ENCODE measurements at places on chromosomes 11 and 22.

DNA sequence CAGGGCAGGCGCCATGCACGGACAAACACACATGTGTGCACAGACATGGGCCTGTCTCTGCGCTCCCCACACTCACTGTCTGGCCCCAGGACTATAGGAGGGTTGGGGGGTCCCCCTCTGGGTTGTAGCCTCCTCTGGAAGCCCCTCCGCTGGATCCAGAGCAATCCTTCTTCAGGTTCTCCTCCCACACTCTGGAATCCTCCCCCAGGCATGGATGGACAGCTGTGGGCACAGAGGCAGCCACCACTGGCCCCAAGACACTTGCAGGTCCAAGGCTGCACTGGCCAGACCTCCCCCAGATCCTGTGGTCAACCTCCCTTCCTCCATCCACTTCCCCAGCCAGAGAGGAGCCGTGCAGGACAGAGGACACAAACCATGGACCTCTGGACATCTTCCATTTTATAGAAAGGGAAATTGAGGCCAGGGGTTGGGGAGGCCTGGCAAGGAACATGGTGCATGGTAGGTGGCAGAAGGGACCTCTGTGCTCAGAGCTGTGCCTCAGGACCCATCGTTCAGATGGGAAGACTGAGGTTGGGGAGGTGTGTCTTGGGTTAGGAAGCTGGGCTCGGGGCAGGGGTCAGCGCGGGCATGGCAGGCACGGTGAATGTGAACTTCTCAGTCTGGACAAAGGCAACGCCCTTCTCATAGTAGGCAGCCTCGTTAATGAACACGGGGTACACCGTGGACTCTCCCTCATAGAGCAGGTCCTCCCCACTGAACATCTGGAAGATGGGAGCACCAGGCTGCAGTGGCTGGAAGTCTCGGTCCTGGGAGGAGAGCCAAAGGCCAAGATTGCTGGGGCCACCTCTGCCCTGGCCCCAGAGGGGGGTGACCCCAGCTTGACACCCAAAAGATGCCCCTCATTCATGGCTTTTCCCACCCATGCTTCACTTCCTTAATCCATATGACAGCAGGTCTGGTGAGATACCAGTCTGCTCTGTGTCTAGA lies 2.9 kb upstream of the TBX10 start:
- no peak for DNase-seq

DNA sequence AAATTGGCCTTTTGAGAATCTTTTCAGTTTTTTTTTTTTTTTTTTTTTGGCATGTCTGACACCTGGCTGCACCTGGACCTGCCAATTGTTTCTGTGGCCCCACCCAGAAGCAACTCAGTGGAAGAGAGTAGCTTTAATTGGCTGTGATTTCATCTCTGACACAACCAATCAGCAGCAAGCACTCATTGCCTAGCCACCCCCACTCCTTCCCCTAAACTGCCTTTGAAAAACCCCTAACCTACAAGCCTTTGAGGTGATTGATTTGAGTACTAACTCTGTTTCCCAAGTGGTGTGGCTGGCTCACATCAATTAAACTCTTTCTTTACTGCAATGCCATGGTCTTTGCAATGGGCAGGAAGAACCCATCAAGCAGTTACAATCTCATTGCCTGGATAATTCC lies 98.2 kb upstream of the CHORDC1 start:
- no peak for DNase-seq

GRCh38 chr22:43435851-43436811 lies 24.3 kb downstream of the MPPED1 start:
- DNase-seq = no peak

DNA sequence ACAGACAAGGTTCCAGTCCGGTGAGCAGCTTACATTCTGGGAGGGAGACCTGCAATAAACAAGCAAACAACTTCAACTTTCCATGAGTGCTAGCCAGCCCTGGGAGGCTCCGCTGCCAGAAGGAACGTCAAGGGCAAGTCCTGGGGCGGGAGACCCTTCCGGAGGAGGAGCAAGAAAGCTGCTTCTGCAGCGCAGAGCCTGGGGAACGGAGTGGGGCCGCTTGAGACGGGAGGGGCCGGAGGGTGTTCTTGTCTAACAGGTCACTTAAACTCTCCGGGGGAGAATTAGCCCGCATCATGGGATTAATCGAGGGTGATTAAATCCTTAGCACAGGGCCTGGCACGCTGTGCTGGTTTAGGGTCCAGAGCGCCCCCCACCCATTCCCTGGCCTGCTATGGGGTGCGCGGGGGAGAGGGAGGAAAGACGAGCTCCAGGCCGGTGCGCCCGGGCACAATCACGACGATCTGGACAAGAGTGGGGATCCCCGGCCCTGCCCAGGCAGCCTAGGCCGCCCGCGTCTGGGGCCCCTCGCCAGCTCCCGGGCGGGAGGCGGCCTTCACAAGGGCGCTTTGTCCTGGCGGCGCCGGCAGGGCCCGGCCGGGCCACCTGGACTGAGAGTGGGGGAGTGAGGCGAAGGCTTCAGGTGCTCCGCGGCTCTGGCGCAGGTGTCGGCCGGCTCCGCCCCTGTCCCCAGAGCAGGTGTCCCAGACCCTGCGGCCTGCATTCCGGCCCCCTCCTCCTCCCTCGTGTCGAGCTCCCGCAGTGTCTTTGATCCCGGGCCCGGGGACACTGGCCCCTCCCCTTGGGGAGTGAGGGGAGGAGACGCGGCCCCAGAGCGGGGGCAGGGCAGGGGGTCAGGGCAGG lies 663 bp upstream of the LARGE2 start:
- peak; percentile 61 for DNase-seq

DNA sequence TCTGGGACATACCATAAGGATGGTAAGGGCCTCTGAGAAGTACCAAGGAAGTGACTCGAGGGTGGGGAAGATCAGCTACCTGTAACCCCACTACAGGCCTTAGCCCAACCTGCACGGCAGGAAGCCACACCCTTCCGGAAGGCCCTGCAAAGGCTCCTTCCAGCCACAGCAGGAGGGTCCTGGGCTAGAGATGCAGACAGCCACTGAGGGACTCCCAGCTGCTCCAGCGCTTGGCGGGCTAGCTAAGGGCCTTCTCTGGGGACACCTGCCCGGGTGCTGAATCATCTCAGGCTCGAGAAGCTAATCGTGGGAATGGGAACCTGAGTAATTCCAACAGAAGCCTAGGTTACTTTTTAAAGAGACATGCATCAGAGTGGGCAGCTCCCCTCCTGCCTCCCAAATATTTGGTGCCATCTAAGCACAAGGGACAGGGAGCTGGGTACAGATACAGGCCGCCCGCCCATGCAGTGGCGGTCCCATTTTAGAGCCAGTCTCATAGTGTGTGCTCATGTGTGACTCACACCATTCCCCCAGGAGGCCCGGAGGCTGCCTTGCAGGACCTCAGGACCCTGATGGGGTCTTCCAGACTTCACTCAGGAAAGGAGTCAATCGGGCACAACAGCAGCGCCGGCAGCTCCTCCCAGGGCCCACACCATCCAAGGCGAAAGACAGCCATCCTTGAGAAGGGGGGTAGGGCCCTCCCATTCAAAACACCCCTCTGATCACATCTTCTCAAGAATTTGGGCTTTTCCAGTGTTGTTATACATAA lies 8.0 kb downstream of the MYH9 start:
- DNase-seq = no peak

- DNase-seq = no peak
These were observed 138.0 kb upstream of the POU2AF2 start for GRCh38 chr11:111107501-111107900.

DNA sequence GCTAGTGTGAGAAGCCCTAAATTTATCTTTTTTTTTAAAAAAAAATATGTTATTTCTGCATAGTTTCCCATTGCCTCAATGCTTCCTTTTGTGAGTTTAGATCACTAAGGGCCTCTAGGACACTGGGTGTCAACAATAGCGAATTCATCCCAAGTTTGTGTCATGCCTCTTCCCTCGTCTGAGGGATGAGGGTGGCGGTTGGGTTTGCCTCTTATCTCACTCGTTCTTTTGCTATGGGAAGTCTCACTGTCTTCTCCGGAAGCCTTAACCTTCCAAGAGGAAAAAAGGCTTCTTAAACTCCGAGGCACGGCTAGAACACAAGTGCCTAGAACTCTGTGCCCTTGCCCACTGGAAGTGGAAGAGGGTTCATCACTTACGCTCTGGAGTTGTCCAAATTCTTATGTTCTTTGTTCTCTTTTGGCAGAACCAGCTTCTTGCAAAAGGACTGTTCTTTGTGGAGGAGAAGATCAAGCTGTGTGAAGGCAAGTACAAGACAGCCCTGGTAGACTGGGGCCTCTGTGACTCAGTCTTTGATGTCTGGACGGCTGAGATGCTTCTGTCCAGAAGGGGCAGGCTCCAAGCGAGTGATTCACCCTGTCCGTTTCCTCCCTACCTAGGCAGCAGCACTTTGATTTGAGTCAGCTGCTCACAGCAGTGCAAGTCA lies 78.5 kb downstream of the TRAF6 start:
- no peak for DNase-seq

DNA sequence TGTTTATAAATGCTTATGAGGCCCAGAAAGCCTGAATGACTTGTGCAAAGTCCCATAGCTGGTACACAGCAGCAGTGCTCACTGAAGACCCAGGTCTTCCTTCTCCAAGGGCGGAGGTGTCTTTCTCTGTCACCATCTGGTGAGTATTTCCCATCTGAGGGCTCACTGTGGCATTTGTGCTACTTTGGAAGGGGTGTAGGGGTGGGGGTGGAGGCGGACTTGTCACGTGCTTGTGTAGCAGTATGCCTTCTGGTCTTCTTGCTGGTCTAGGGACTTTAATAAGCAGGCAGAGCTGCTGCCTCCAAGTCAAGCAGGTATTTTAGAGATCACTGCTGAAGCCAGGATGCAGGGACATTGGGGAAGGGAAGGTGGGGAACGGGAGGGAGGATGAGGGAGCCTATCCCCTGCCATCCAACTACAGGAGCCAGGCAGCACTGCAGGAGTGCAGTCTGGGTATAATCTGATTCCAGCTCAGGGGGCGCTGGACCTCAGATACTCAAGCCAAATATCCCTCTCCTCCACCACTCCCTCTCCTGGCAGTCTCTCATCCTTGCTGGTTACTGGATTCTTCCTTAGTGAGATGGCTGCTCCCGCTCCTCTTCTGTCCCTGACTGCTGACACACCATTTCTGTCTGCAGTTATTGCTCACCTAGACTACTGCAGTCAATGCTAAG lies 3.4 kb downstream of the ABCC8 start:
- no peak for DNase-seq

GRCh38 chr11:90661233-90661632 lies 438.4 kb upstream of the CHORDC1 start:
- DNase-seq = no peak

GRCh38 chr11:45945397-45945999 lies 23.0 kb downstream of the LARGE2 start:
- no peak for DNase-seq

DNA sequence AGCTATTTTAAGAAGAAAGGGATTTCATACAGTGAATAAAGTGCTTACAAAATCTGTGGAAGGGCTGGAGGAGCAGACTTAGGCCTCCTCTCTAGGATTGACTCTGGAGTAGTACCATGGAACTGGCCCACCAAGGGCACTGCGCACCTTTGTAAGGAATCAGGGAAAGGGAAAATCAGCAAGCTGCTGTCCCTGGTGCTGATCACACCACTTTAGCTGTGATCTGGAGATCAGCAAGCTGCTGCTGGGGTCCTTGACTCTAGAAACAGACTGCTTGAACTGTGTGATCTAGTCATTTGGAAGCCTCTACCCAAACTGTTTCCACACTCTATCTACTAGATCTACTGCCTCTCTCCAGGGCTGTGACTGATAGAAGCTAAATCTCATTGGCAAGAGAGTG lies 18.4 kb upstream of the TECTA start:
- DNase-seq = no peak

GRCh38 chr22:17114898-17115235 lies 6.3 kb downstream of the TMEM121B start:
- DNase-seq = no peak

DNA sequence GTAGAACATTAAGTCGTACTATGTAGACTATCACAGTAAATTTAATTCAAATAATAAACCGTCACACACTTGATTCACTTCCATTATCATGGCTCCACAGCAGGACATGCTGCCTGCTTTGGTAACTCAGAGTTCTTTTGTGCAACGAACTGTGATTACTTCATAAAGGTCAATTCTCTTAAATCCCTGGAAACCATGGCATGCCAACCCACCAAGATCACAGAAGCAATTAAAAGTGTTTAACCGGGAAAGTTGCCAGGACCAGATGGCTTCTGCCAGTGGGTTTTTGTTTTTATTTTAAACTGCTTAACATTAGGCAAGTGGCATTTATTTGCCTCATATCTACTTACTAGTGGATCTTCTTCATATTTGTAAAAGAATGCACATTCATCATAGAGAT lies 1162.1 kb downstream of the DLG2 start:
- DNase-seq = peak; percentile 24

GRCh38 chr11:67041602-67042001 lies 15.0 kb upstream of the RHOD start:
- no peak for DNase-seq

- no peak for DNase-seq
These were observed 79.2 kb upstream of the OR5AK2 start for GRCh38 chr11:56909563-56909962.

DNA sequence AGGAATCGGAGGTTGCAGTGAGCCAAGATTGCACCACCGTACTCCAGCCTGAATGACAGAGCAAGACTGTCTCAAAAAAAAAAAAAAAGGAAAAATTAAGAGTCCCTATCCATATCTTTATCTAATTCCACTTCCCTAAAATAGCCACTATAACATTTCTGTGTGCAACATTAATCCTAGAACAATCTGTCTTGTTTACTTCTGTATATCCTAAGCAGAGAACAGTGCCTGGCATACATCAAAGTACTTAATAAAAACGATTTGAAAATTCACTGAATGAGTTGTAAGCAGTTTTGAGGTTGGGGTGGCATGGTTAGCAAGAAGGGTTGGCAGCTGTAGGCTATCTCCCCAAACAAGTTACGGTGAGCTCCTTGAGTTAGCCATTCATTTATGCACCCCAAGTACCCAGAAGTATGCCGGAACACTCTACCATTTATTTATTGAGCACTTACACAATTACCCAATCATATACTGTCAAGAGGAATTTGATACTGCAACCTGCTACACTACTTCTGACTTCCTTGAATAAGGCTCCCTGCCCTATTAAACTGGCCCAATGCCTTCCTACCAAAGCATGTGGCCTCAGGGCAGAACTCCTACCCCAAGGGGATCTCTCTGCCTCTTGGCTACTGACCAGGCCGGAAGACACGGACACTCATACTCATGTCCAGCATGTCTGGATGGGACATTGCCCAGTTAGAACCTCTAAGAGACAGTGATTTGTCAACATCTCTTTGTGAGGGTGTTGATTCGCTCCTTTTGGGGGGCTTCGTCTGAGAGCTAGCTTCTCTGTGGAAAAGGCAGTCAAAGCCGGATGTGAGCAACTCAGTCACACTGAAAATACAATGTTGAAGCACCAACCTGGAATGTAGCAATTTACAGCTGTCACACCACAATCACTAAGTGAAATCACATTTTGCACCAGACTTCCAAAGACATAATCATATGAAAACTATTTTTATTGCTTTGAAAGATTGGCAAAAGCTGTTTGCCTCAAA lies 16.3 kb upstream of the TMEM41B start:
- no peak for DNase-seq

- DNase-seq = no peak
These were observed 588 bp upstream of the FAT3 start for GRCh38 chr11:92224054-92224406.

GRCh38 chr11:95884376-95884775 lies 39.5 kb downstream of the MTMR2 start:
- no peak for DNase-seq
